Astrocyte (in vitro differentiated cells and primary cell): ENCODE measurements at places on chromosomes 16 and 17. TPM values are rescaled to one million over a fixed set of nuclear protein-coding genes. Genes with fewer than 3 reads are reported as not detected.

Gene MT4
- not detected in 2 replicates for total RNA-seq

DNA sequence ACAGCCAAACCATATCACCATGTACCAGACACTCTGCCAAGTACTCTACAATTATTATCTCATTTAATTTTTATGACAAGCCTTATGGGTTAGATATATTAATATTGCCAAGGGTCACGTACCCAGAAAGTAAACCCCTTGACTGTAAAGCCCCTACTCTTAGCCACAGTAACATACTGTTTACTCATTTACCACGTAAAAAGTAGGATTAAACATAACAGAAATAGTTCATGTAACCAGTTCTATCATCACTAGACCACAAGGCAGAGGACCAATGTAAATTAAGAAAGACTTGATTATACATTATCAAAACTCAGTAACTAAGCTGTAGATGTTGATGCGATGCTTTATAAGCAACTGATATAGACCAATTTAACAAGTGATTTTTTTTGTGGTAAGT is 101.5 kb upstream of the CNTNAP4 start:
- DNase-seq = no peak

Gene LRRC75A
- total RNA-seq = 0.36 TPM in 2 replicates

Gene TBC1D3K
- not detected in 2 replicates for total RNA-seq

Gene ZFHX3
- 18.0 and 19.7 TPM in 2 replicates for total RNA-seq

- no peak for DNase-seq
These were observed 216.3 kb downstream of the PRKCA start for GRCh38 chr17:66518677-66519076.

GRCh38 chr16:66459878-66460277 is 32.8 kb downstream of the BEAN1 start:
- DNase-seq = peak; percentile 7

Gene LGALS9
- 9.0 and 9.4 TPM in 2 replicates for total RNA-seq

- DNase-seq = no peak
These were observed 60.3 kb upstream of the CIBAR2 start for GRCh38 chr16:85172455-85173145.
